ENCODE measurements at places on chromosomes 5 and 9. TPM values are rescaled to one million over a fixed set of nuclear protein-coding genes. Genes with fewer than 3 reads are reported as not detected.

DNA sequence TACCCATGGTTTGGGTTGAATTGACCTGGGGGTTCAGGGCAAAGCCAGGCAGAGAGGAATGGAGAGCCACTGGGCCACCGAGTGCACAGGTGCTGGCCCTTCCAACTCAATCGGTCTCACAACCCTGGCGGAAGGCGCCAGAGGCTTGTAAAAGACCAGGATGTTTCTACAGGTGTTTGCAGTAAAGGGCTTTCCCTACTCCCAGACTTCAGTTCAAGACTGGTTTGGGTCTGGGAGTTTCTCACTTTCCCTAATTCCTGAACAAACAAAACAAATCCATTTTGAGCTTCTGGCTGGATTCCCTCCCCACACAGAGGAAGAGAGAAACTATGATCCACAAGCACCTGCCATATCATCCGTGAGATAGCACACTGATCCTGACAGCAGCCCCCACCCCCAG lies 125.2 kb upstream of the KLF4 start:
- DNase-seq, result no peak

DNA sequence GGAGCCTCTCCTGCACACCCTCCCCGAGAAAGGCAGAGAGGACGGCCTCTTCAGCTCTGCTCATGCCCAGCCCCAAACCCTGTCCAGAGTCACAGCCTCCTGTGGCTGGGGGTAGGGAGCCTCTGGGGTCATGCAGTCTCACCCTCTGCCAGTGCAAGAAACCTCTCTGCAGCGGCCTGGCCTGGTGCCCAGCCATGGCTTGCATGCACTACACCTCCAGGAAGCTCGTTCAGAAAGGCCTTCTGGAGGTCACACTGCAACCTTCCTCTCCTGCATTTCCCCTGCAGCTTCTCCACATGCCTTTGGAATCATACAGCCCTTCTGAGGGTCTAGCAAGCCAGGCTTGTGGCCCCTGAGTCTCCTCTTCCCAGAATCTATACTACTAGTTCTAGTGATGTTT lies 17.9 kb downstream of the CSF1R start:
- no peak for DNase-seq

- no peak for DNase-seq
Measured at GRCh38 chr5:36392818-36393217, 91.1 kb upstream of the RANBP3L start.

GRCh38 chr9:110109333-110110092 lies 98.4 kb downstream of the C9orf152 start:
- no peak for DNase-seq

- DNase-seq, result no peak
Measured at GRCh38 chr5:77882670-77883257, 106.6 kb upstream of the TBCA start.

The SH2D3C gene
- total RNA-seq, result 2.8 TPM

- DNase-seq, result no peak
Measured at GRCh38 chr5:73434461-73434860, 14.1 kb downstream of the FOXD1 start.

The RASGRF2 gene
- 1.1 TPM for total RNA-seq

GRCh38 chr9:36396985-36397384 lies 3.1 kb downstream of the RNF38 start:
- DNase-seq, result no peak

GRCh38 chr5:158856794-158857193 lies 242.9 kb downstream of the EBF1 start:
- no peak for DNase-seq

The LEAP2 gene
- total RNA-seq, result 2.0 TPM

DNA sequence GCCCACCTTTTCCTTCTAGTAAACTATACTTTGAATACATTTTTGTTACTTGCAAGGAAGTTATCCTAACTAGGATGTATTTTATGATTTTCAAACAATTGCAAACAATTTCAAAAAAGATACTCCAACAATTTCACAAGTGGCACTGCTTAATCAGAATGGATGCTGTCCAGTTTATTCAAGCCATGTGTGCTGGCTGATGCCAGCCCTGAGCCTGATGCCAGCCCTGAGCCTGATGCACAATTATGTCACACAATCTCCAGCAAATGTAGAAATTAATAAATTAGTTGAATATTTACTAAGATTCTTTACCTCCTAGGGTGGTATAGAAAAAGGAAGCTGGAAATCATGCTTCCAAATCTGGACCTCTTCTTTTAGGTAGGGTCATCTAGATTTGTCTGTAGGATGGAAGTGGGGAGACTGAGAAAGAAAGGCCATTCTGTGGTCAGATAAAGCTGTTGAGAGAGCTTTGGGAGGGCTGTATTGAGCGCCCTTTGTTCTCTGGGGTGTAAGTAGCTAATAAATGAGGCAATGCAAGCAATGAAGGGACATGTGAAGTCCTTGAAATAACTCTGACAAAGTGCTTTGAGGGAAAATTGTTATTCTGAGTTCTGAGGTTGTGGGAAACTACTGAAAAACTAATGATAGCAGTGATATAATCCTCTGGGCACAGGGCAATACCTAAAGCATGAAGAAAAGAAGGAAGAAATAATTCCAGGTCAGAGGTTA lies 5.8 kb upstream of the C6 start:
- no peak for DNase-seq

DNA sequence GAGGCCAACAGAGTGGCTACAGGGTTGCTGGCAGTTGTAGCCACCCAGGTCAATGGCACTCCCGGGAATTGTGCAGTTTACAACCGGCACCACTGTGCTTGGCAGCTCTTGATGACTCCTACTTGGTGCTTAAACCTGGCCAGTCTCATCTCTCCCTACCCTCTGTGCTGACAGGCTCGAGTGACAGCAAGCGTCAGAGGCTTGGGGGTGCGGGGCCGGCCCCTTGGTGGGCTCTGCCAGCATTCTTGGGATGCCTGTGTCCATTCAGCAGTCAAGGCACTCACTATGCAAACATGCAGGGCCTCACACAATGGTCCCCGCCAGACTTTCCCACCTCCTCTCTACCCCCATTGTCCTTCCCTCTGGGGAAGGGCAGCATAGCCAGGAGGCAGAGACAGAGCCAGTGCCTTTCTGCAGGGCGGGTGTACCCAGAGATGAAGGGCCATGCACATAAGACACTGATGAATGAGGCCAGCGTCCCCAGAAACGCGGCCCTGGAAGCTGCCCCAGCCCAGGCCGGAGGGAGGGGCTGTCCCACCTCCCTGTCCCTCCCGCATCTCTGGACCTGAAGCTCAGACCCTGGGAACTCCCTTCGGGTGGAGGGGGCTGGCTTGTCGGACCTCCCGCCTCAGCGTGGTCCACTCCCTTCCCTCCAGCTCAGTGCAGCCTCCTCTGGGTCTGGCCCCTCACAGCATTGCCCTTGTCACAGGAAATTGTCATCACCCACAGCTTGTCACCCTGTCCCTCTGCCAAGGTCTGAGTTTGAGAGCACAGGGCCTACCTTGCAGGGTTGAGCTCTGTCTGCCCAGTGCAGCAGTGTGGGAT lies 26.4 kb upstream of the NOTCH1 start:
- DNase-seq, result no peak

The ORM2 gene
- total RNA-seq, result not detected

DNA sequence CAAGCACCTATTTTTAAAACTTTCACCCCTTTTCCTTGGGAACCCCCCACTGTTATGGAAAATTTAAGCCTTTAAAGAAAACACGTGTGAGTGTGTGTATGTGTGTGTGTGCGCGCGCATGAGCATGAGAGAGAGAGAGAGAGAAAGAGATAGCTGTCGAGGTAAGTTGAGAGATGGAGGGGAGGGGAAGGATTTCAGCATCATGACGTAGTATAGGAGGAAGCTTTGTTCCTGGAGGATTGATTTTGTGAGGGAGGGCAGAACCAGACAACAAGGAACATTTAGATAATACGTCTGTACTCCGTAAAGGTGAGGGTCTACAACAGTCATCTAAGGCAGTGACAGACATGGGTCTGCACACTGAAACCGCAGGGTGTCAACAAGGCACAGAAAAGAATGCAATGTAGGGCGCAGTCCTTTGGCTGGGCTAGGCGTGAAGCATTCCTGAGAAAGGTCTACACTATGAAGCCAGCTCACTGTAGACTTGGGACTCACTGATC lies 227.7 kb downstream of the SMARCA2 start:
- no peak for DNase-seq

DNA sequence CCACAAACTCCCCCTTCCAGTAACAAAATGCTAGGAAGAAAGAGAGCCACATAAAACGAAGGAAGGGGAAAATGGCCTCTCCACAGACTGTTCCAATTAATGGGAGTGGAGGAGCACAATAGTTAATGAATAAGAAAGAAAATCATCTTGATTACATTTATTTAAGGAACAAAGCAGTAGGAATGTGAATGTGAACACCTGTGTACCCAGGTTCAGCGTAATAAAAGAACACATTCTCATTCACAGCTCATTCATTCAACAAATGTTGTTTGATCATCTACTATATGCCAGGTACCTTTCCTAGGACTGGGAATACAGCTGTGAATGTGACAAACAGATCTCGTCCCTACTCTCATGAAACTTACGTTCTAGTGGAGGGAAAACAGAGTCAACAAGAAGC lies 35.7 kb downstream of the SIL1 start:
- no peak for DNase-seq
